Stimulated activated CD4-positive, alpha-beta T cell treated with anti-CD3 and anti-CD28 coated beads, Interleukin-12 subunit alpha, Interleukin-12 subunit beta, amount 100 ng/mL, for 4 hours (primary cell): ENCODE measurements at places on chromosomes 4 and X.

- no peak for DNase-seq
Measured at GRCh38 chr4:1646690-1647089, 37.4 kb downstream of the FAM53A start.

- DNase-seq: no peak
Measured at GRCh38 chrX:27815209-27815608, 7.4 kb downstream of the MAGEB10 start.

DNA sequence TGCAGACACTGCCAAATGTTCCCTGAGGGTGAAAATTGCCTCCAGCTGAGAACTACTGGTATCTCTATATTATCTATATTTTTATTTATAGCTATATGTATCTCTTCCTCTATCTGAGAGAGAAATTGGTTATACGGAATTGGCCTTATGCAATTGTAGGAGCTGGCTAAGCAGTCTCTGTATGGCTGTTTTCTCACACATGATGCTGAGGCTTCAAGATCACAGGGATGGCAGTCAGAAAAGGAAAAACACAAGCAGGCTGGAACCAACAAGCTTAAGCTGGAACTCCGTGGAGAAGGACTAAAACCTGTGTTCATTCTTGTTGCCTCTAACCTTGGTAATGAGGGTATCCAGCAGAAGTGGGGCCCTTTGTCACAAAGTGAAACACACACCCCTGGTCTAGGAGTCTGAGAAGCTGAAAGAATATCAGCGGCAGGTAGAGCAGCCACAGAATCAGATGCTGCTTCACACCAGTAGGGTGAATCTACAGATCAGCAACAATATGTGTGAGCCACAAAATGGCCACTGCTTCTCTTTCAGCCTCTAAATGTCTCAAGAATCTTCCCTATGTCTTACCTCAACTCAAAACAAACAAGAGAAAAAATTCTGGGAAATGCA is 166.5 kb upstream of the PPP1R2C start:
- no peak for DNase-seq

DNA sequence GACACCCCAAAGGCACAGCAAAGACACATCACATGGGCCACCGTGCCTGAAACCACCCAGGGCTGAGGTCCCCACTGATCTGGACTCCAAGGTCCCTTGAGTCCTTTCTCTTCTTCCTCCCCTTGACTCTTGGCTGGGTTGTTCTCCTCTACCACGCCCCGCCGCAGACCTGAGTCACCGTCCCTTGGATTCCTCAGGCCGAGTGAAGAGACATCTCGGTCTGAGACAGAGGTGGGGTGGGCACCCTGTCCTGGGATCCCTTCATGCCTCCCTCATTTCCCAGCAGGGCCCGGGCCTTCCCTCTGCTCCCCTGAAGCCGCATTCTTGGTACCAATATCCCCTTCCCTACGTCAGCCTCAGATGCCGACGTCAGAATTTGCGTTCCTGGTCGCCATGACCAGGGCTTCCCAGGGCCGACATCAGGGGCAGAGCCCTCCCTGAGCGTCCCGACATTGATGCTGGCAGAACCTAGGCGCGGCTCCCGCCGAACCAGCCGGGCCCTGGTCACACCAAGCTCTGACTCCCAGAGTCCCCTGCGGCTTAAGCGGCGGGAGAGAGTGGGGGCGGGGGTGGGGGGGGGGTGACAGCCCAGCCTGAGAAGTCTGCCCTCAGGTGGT is 498 bp downstream of the MAGEA10 start:
- DNase-seq: no peak

GRCh38 chr4:59175617-59176016 is 2024.5 kb upstream of the ADGRL3 start:
- no peak for DNase-seq
